ENCODE measurements at places on chromosomes 5 and 9.

DNA sequence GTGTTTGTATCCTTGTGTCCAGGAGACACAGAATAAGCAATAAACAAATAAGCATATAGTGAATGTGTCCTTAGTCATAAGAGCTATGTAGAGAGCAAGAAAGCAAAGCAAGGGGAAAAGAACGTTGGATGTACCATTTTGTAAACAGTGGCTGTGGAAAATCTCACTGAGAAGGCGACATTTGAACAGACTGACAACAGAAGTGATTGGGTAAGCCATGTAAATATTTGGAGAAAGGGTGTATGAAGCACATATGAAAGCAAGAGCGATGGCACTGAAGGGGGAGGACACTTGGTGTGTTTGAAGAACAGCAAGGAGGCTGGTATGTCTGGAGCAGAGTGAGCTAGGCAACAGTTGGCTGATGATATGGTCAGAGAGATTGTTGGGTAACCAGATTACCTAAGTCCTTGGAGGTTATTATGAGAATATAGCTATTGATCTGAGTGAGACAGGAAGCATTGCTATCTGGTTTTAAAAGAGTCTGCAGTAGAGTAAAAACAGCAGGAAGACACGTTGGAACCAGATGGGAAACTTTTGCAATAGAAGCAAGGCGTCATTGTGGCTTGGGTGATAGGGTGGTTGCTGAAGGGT is 115.5 kb upstream of the IL7R start:
- DNase-seq: no peak

DNA sequence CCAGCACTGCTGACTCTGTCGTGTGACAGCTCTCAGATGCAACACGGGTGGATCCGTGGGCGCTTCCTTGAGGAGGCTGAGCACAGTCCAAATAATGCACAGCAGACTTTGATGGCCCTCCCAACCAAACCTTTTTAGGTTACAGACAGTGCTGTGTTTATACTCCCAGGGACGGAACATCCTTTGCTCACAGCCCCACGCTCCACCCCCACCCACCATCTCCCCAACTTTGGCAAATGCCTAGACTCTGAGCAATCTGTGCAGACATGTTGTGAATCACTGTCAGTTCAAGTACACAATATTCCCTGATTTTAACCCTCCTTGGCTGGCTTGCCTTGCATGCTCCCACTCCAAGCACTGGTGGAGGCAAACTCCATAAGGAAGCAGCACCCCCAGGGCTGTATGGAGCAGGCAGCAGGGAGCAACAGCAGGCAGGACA is 324.6 kb downstream of the MLLT3 start:
- DNase-seq: no peak

- DNase-seq: no peak
These were observed 119.8 kb upstream of the PPP1R26 start for GRCh38 chr9:135359764-135360163.

GRCh38 chr5:87095787-87096186 is 171.9 kb upstream of the RASA1 start:
- no peak for DNase-seq

DNA sequence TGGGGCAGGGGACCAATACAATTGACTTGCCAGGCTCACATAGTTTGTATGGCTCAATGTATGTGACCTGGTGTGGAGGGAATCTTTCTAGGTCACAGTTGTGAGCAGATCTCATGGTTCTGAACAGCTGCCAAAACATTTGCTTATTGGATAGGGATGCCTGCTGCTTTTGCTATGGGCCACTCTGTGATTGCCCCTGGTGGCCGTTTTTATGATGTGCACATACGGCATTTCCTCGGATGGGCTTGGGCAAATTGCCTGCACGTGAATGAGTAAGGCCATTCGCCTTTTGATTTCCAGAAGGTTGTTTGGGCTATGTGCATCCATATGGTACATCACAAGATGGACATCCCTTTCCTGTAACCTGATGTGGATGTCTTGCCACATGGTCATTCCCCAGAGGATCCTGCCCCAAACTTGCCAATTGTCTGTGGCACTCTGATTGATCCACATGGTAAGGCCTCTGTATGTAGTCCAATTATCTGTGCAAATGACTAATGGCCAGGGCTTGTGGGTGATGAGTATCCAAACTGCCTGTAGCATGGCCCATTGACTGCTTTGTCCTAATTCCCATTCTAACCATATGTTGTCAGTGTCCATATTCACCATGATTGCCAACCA is 10.7 kb upstream of the SLC22A4 start:
- DNase-seq: no peak

DNA sequence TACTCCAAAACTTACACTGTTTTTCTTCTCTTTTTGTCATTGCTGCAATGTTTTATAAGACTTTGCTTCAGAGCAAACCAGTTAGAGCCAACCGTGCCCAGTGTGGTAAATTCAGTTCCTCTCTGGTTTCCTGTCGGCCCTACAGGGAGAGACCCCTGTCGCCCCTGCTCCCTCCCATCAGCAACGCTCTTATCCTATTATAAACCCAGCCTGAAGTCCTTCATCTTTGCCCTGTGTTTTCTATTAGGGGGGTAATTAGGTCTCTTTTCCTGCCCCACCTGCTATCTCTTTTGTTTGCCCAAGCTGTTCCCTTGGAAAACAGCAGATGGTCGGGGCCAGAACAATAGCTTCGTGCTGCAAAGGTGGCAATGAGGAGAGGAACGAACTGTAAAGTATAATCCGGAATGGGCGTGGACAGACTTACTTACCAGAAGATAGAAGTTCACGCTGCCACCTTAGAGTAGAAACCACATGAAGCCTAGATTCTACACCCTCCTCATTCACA is 21.4 kb upstream of the OTULINL start:
- DNase-seq: peak; percentile 99

GRCh38 chr9:129653823-129654553 is 11.5 kb upstream of the PRRX2 start:
- DNase-seq: no peak

GRCh38 chr5:131846536-131846935 is 49.7 kb upstream of the FNIP1 start:
- no peak for DNase-seq

GRCh38 chr5:172373680-172374079 is 80.6 kb downstream of the SH3PXD2B start:
- DNase-seq: no peak

- no peak for DNase-seq
These were observed 47.9 kb downstream of the COL5A1 start for GRCh38 chr9:134689321-134690181.

DNA sequence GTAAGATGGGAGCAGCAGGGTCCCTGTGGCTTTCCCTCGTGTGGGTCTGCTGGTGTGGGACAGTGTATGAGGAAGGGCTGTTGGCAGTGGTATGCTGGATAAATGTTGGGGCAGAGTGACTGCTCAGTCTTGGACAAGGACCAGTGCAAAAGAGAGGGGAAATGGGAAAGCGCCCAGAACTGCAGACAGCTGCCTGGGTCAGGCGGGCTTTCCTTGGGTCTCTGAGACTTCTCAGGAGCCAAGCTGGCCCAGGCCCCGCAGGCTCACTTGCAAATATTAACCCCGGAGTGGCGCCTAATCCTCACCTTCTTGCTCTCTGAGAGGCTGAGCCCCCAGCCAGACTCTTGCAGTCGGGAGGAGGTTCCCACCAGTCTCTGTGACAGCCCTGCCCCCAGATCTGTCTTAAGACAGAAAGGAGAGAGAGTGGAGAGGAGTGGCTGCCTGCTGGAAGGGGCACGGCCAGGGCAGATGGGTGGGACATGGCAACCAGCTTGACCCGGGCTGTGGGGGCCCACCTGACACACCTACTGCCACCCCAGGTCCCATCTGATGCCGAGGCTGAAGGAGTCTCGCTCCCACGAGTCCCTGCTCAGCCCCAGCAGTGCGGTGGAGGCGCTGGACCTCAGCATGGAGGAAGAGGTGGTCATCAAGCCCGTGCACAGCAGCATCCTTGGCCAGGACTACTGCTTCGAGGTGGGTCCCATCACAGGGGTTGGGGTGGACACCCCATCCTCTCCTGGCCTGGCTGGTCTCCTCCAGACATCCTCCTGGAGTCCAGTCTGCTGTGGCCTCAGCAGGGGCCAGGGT is 105.2 kb downstream of the DAB2IP start:
- DNase-seq: no peak

Data from NCI-H774 (cell line).